Cardiac fibroblast (primary cell): ENCODE measurements at places on chromosomes 16 and 17.

GRCh38 chr17:79933863-79934652, 94.8 kb upstream of the CBX4 start:
- peak; percentile 22 for DNase-seq

DNA sequence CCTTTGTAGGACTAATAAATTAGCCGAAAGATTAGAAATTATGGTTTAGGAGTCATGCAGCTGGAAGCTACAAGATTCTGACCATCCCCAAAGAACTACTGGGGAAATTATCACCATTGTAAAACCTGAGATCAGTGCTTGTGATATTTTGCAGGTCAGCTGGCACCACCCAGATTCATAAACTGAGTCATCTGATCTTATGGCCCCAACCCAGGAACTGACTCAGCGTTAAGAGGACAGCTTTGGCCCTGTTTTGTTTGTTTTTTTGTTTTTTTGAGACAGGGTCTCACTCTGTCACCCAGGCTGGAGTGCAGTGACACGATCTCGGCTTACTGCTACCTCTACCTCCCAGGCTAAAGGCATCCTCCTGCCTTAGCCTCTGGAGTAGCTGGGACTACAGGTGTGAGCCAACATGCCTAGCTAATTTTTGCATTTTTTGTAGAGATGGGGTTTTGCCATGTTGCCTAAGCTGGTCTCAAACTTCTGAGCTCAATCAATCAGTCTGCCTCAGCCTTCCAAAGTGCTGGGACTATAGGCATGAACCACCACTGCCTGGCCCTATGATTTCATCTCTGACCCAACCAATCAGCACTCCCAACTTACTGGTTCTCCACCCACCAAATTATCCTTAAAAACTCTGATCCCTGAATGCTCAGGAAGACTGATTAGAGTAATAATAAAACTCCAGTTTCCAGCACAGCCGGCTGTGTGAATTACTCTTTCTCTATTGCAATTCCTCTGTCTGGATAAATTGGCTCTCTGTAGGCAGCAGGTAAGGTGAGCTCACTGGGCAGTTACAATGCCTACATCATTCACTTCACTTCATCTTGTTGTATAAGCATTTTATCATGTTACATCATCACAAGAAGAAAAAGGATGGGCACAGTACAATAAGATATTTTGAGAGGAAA, 79.4 kb upstream of the KSR1 start:
- DNase-seq = peak; percentile 82

GRCh38 chr16:78984887-78985464, 615.6 kb downstream of the MAF start:
- DNase-seq = no peak

DNA sequence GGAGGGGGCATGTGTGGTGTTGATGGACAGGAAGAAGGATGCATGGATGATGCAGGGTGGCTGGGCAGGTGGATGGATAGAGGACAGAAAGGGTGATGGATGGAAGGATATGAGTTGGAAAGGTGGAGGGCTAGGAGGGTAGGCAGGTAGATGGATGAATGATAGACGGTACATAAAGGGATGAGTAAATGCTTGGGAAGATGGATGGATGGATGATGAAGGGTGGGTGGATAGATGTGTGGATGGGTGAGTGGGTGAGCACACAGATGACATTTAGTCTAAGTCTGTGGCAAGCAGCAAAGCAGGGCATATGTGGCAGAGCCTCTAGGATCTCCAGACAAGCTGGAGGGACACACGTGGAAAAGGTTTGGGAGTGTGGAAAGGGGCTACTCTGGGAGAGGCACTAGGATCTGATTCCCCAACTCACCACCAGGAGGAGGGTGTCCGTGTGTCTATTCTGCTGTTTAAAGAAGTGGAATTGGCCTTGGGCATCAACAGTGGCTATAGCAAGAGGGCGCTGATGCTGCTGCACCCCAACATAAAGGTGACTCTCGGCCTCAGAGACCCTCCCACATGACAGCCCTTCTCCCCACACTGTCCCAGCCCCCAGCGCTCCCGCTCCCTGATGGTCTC, 8.2 kb downstream of the PLD2 start:
- DNase-seq = no peak

DNA sequence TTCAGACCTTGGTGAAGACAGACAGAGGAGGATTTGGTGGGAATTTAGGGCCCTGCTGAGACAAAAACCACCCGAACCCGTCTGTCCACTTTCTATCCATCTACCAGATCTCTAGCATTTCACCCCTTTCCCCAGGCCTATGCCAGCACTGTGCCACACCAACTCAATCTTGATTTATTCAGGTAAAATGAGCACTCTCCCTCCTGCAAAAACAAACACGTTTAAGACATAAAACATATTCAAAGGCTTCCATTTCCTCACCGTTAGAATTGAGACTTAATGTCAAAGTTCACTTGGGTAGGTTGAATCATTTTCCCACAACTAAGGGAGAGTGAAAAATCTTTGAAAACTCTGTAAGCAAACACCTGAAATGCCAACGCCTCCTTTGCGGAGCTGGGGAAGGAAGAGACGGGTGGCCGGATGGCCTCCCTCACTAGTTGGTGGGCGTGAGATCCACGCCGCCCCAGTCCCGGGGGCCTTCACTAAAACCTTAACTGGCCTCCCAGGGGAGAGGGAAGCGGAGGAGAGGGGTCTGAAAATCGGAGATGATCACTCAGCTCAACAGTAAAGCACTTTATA, 862 bp downstream of the DCAKD start:
- no peak for DNase-seq

DNA sequence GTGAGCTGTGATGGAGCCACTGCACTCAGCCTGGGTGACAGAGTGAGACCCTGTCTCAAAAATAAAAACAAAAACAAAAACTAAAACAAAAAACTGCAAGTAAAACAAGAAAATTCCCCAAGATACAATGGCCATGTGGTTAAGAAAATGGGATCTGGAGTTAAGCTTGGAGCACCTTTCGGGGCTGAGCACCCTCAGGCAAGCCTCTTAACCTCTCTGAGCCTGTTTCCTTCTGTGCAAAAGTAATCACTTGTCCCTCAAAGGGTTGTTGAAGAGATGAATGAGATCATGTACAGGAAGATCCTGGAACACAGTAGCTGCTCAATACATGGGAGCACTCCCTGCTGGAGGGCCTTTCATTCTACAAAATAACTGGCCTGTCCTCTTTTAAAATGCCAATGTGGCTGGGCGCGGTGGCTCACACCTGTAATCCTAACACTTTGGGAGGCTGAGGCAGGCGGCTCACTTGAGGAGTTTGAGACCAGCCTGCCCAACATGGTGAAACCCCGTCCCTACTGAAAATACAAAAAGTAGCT, 19.8 kb upstream of the KIFC3 start:
- no peak for DNase-seq

- DNase-seq = no peak
These were observed 762 bp downstream of the PYCARD start for GRCh38 chr16:31201582-31202413.
